ENCODE measurements at places on chromosomes 11 and 22.

- DNase-seq: no peak
Observed at GRCh38 chr11:37124384-37124783, 526.3 kb upstream of the RAG2 start.

- DNase-seq: no peak
Observed at GRCh38 chr11:3934658-3935057, 79.2 kb downstream of the STIM1 start.

GRCh38 chr11:32186118-32186517, 95.2 kb downstream of the RCN1 start:
- DNase-seq: no peak

DNA sequence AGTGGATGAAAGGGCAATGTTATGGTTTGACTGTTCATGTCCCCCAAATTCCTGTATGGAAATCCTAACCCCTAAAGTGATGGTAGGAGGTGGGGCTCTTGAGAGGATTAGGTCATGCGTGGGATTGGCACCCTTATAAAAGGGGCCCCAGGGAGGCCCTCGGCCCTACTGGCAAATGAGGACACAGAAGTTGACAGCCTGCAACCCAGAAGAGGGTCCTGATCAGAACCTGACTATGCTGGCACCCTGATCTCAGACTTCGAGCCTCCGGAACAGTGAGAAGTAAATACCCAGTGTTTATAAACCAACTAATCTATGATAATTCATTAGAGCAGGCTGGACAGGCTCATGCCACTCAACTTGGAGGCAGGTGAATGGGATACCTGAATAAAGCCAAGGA, 8.7 kb downstream of the IFITM10 start:
- DNase-seq: no peak

- no peak for DNase-seq
Observed at GRCh38 chr11:107655602-107656001, 56.3 kb downstream of the SLN start.

- no peak for DNase-seq
Observed at GRCh38 chr11:117430293-117430955, 102.8 kb downstream of the CEP164 start.

DNA sequence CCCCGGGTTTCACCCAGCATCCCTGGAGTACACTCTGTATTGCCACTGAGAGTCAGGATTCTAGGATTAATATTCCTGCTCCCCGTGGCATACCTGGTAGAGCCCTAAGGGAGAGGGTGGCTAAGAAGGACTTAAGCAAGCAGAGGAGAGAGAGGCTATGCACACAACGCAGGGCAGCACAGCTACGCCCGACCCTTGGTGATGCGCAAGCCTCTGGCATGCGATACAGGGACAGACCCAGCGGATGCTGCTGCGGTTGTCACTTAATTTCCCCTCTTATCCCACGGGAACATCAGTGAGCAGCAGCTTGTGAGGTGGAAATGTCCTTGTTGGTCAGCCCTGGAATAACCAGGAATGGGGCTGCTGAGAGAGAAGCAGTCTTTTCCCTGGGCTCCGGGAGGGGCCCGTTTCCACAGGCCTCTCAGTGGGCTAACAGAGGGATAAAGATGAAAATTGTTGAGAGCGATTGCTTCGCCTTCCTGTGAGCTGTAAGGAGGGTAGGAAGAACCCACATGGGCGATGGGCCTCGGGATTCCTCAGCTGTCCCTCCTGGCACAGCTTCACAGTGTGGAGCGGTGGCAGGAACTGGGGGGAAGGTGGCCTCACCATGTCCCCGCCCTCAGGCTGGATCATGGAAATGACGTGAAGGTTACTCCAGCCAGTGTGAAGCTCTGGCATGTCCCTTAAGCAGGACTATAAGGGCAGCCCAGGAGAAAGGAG, 48.4 kb upstream of the RAB1B start:
- DNase-seq: no peak
